Renal cortical epithelial cell (primary cell): ENCODE measurements at places on chromosomes 12 and 14.

DNA sequence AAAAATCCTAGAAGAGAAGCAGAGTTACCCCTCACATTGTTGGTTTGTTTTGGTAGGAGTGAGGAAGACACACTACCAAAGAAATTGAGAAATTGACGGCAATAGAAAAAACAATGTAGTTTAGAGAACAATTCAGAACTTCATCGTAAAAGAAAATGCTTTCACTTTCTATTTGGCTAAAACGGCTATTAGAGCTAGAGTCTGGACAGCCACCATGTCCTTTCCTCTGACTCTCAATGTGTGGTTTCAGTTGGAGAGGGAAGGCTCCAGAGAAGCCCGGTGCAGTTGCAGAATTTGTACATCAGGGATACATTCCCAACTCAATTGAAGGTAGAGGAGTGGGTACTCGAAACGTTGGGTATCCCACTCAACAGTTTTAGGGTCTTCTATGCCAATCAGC lies 535.3 kb downstream of the GALC start:
- no peak for DNase-seq

DNA sequence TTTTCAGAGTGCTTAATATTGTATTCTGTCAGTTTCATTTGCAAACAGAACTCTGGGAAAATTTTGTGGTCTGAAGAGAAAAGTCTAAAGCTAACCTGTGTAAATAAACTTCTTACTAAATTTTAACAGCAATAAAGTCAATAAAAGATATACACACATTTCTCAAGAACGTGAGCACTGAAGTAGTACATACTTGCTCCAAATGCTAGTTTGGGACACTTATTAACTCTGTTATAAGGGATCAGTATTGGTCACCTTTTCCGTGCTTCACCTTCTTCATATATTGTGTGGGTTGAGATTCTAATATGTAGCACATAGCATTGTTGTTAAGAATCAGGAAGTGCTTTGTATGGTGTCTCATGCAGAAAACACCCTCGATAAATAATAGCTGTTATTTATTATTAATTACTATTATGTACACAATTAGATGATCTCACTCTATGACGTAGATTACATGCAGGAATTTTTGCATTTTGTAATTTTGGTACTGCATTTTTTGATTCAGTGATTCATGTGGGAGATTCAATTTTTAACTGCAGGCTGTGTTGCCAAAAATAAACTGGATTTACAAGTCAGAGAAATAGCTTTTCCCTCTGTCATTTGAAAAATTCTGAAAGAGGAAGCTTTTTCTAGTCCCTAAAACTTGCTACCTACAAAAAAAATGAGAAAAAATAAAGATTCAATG lies 300.9 kb downstream of the ACSS3 start:
- peak; percentile 67 for DNase-seq

DNA sequence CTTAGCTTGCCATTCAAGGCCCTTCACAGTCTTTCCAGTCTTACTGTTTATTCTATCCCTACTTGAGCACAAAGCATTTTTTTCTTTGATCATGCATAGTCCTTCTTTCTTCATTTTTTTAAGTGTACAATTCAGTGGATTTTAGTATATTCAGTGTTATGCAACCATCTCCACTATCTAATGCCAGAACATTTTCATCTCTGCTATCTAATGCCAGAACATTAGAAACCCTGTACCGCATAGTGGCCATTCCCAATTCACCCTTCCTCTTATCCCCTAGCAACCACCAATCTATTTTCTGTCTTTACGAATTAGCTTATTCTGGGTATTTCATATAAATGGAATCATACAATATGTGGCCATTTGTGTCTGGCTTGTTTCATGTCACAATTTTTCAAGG lies 13.4 kb downstream of the LPCAT3 start:
- DNase-seq = no peak

DNA sequence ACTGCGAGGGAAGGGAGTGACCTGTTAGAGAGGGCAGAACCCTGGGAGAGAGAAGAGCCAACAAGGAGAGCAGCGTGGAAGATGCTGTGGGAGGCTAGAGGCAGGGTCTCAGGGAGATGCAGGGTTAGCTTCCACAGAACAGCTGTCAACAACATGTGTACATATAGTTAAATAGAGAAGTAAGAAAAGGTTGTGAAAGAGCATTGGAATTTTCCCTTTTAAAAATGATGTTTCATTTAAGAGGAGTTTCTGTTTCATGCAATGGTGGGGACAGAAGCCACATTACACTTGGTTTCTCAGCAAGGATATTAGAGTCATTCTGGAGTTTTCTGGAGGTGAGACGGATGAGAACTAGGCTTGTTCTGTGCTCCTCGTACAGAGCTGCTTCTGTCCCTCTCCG lies 23.8 kb upstream of the TBC1D30 start:
- DNase-seq = no peak
